Forelimb muscle (tissue), 1 donor: ENCODE measurements at places on chromosomes 1 and 21. TPM values are rescaled to one million over a fixed set of nuclear protein-coding genes. Genes with fewer than 3 reads are reported as not detected.

- DNase-seq = no peak
Observed at GRCh38 chr1:206826394-206826793, 39.0 kb upstream of the IL20 start.

TRNAU1AP gene
- 19.2 TPM for polyA plus RNA-seq

GRCh38 chr1:232435729-232436128 is 194.2 kb downstream of the SIPA1L2 start:
- no peak for DNase-seq

DNA sequence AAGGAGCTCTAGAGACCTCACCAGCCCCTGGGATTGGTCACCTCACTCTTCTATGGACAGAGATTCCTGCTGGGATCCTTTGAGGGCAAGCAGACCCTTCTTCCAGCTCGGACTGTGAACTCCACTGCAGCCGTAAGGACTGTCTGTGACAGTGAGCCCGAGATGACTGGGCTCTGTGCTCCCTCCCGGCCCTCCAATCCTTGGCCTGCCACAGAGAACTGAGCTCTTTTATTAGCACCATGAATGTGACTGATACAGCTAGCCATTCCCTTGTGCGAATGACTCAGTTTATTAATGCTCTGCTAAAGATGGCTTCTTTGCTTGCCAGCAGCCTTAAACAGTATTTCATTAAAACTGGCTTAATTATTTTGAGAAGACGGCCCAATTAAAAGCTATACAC is 194.6 kb upstream of the LMO4 start:
- no peak for DNase-seq

- DNase-seq = no peak
Observed at GRCh38 chr21:45739218-45740087, 95.9 kb downstream of the PCBP3 start.

NTMT2 gene
- 0.59 TPM for polyA plus RNA-seq

GRCh38 chr1:62476525-62477219 is 39.8 kb downstream of the USP1 start:
- DNase-seq = no peak

DNA sequence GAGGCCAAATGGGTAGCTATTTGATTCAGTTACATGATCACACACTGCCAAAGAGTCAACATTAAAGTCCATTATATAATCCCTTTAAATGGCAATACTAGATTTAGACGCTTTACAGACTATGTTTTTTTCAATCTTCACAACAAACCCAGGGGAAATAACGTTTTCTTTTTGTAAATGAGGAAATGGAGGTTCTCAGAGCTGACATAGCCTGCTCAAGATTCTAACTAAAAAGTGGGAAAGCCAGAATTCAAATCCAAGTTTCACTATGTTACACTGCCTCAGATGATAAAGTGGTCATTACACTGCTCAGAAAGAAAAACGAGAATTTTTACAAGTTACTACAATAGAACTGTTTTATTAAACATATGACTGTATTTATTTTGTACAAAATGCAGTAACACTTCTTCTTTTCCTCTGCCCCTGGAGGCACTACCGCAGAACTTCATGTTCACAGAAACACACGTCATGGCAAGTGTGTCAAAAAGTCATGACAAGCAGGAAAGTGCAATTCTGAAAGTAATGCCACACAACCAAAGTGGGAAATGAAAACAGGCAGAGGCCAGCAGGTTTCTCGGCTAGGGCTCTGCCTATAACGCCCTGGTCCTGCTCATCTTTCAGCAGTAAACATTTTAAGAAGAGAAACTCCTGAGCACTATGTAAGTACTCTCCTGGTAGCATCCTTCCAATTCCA is 19.0 kb downstream of the THEMIS2 start:
- DNase-seq = no peak

- DNase-seq = no peak
Observed at GRCh38 chr1:21313203-21313885, 23.1 kb upstream of the ECE1 start.

GRCh38 chr1:223748773-223749733 is 36.7 kb downstream of the CAPN2 start:
- DNase-seq = no peak

C8A gene
- polyA plus RNA-seq = not detected

LAMC2 gene
- polyA plus RNA-seq = 1.5 TPM

RNU1-3 gene
- polyA plus RNA-seq = not detected

DNA sequence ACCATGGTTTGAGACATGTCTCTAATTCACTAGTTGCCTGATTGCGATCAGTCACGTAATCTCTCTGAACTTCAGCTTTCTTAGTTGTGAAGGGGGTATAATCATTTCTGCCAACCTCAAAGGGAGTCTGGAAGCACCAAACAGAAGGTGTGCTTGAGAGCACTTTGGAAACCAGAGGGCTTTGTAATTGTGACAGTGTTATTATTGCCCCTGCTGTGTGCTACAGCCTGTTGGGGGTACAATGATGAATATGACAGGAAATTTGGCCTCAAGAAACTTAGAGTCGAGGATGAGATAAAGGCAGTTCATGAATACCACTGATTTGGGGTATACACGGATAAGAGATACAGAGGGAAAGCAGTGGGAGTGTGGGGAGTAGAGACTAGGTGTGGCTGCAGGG is 150.2 kb upstream of the CD34 start:
- no peak for DNase-seq

- DNase-seq = no peak
Observed at GRCh38 chr1:33823401-33823800, 40.5 kb upstream of the HMGB4 start.

C1orf94 gene
- 0.06 TPM for polyA plus RNA-seq

GRCh38 chr1:54864460-54865208 is 22.4 kb downstream of the DHCR24 start:
- no peak for DNase-seq

DNA sequence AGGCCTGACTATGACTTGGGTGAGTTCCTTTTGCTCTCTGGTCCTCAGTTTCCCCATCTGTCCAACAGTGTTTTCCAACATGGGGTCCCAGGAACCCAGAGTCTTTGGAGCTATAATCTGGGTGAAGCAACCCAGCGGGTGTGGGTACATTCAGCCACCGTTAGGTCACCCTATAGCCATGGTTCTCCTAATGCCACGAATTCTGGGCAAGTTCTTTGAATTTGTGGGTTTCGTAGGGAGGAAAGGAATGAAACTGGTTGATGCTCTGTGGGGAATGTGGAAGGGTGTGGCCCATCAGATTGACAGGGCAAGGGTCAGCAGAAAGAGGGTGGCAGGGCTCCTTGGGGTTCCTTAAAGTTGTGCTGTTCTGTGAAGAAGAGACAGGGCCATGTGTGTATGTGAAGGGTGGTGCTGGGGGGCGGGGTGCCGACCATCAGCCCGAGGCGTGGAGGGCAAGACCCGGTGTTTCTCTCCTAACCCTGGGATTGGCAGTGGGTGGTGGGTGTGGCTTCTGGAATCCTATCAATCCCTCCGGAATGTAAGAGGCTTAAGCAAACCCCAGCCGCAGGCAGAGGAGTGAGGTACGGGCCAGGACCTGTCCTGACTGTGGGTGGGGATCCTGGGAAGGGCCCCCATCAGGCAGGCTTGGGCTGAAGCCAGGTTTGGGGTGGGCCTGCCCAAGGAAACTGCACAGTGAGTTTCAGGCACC is 35.5 kb upstream of the ZNF362 start:
- no peak for DNase-seq

DNA sequence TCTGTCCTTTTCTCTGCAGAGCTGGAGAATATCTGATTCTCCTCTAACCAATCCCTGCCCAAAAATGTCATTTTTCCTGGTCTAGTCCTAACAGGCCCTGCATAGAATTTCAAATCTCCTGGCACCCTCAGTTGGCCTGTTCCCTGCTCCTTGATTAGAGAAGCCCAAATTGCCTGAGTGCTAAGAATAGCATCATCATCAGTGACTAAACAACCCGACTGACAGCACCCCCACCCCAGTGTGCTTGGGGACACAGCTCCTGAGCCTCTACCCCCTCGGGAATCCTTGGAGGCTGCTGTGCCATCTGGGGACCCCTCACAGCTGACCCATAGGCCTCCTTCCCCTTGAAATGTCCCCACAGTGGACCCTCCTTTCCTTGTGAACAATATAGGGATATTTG is 94.4 kb downstream of the DDX20 start:
- no peak for DNase-seq

DNA sequence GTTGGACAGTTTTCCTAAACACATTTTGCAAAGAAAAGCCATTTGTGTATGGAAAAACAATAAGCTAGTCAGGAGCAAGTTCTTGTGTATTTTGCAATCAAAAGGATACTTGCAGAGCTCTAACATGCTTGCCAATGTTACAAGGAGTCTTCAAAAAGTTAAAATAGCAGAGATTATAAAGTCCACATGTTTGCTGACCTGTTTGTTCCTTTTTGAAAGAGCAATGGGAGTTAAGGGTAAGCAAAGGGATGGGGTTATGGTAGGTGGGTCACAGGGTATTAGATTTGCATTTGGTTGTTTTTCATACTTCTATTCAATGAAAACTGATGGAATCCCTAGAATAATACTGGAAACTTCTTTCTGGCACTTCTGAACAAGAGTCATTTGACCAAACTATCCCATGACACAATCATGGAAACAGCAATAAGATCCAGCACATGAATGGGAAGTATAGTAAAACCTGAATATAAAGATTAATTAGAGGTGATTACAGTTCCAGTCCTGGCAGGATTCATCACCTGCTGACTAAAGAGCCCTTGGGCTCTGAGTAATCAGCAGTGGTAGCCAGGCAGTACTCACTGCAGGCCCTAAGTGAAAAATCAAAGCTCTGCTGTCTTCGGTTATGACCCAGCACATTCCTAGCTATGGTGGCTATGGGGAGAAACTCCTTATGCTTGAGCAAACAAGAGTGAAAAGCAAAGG is 27.1 kb upstream of the ZC3H11B start:
- no peak for DNase-seq

DIO1 gene
- polyA plus RNA-seq = 0.37 TPM

- no peak for DNase-seq
Observed at GRCh38 chr1:8426996-8427395, 109.1 kb downstream of the SLC45A1 start.

GRCh38 chr1:167516404-167517388 is 1.6 kb downstream of the CD247 start:
- DNase-seq = no peak

DNA sequence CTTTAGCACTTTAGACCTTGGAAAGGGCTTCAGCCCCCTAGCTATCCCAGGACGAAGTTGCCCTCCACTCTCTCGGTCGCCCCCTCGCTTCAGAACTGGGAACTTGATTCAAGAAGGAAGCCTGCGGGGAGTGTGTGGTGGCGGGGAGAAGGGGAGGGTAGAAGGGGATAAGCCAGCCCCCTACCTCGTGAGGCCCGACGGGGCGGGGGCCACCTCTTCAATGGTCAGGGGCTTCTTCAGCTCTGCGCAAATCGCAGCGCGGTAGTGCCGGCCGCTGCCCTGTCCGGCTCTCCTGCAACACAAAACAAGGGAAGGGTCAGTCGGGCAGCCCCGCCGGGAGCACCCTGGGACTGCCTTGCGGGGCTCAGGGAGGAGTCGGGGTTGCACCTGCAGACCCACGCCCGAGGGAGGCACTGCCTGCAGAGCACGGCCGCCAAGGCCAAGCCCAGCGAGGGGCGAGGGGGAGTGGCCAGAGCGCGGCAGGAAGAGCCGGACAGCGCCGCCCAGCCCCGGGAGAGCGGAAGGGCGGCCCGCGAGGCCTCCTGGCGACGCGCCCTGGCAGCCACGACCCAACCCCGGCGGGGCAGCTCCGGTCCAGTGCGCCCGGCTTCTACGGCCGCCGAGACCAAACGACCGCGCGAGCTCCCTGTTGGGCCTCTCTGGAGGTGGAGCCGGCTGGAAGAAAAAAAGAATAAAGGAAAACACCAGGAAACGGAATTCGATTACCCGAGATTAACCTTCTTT is 56.2 kb upstream of the RASAL2 start:
- no peak for DNase-seq

- DNase-seq = no peak
Observed at GRCh38 chr1:107710005-107710404, 255.0 kb downstream of the VAV3 start.

UBL4B gene
- polyA plus RNA-seq = not detected
